CD8-positive, alpha-beta T cell (primary cell): ENCODE measurements at places on chromosomes 1 and 21.

- no peak for DNase-seq
Observed at GRCh38 chr1:158118713-158119402, 61.8 kb upstream of the CD1D start.

DNA sequence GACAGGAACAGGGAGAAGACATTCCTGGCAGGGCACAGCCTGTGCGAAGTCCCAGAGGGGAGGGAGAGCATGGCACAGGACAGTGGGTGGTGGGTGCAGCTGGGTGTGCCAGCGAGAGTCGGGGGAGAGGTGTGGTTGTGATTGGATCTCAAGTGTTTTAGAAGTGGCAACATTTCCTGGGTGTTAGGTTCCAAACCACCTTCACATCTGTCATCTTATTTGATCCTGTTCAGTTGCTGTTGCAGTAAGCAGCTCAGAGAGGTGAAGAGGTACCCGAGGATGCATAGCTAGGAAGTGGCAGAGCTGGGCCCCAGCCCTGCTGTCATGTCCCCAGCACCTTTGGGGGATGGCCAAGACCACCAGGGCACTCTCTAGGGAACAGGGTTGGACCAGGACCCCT is 22.0 kb upstream of the DISP3 start:
- DNase-seq = no peak

DNA sequence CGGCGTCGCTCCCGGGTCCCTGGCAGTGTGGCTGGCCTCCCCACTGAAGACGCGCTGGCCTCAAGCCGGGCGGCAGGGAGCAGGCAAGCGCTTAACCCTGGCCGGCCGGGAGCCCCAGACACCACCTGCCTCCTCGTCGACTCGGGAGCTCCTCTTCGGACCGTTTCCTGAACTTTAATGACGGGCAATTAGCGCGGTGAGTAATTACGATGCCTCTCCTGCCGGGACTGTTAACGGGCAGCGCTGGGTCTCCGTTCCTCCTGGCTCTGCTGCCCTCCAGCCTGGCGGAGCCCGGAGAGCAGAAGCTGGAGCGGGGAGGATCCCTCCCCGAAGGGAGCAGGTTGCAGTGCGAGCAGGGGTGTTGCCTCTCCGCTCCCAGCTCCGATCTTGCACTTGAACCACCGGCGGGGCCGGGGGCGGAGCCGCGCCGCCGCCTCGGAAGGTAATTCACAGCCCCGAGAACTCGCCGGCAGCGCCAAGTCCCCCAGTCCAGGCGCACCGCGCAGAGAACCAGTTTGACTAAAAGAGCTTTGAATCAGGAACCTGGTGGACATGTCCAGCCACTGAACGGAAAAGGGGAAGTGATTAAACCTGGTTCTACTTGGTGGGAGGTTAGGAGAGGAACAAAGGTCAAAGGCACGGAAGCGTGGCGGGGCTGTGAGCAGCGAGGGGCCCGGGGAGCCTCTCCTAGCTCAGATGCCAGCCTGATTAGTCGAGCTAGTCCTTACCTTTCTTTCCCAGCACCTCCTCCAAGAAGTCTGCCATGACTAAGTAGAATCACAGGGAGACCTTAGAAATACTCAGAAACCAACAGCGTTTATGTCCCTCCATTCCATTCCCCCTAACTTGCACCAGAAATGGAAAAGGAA is 18.3 kb upstream of the PLEKHA6 start:
- DNase-seq = peak; percentile 44

- DNase-seq = no peak
Observed at GRCh38 chr1:114112775-114113174, 40.9 kb downstream of the SYT6 start.

GRCh38 chr1:35850716-35851115 is 32.3 kb upstream of the AGO1 start:
- no peak for DNase-seq

- DNase-seq = no peak
Observed at GRCh38 chr1:170547255-170547654, 15.3 kb downstream of the GORAB start.

GRCh38 chr1:150056407-150056806 is 11.2 kb upstream of the VPS45 start:
- DNase-seq = no peak

- no peak for DNase-seq
Observed at GRCh38 chr1:226712742-226713419, 26.2 kb downstream of the ITPKB start.

DNA sequence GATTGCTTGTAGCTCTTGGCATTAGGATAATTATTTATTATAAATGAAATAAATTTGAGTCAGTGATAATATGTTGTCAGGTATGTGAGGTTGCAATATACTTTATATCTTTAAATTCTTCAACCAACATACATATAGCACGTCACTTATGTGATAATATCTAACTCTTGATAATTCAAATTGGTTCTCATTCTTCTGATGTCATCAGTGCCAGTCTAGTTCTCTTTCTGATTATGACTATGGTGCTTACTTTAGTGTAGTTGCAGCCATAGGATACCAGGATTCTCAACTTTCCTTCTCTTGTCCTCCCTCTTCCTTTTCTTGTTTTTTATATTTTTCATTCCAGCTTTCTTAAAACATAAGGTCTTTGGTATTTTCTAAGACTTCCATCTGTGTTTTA is 34.8 kb upstream of the ATP6V1G3 start:
- DNase-seq = no peak

- DNase-seq = no peak
Observed at GRCh38 chr1:1020000-1020404, at the start of gene AGRN. TSS of gene AGRN (plus strand) at chr1:1020120. CDS start at chr1:1020173, 53 bp downstream.

DNA sequence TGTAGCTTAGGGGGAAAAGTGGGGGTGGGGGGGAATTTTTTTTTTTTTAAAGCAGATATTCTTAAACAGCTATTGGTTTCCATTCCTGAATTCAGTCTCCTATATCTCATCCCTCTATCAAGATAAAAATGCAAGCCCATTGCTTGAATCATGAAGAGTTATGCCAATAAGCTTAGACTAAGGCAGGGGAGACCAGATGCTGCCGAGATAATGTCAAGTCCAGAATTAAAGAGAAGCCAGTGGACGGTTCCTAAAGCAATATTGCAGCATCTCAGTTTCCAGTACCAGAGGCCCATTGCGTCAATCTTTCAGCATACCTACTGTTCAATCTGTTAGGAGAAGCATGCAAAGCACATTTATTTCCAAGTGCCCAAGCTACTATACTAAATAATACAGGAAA is 309.4 kb downstream of the BARHL2 start:
- no peak for DNase-seq

DNA sequence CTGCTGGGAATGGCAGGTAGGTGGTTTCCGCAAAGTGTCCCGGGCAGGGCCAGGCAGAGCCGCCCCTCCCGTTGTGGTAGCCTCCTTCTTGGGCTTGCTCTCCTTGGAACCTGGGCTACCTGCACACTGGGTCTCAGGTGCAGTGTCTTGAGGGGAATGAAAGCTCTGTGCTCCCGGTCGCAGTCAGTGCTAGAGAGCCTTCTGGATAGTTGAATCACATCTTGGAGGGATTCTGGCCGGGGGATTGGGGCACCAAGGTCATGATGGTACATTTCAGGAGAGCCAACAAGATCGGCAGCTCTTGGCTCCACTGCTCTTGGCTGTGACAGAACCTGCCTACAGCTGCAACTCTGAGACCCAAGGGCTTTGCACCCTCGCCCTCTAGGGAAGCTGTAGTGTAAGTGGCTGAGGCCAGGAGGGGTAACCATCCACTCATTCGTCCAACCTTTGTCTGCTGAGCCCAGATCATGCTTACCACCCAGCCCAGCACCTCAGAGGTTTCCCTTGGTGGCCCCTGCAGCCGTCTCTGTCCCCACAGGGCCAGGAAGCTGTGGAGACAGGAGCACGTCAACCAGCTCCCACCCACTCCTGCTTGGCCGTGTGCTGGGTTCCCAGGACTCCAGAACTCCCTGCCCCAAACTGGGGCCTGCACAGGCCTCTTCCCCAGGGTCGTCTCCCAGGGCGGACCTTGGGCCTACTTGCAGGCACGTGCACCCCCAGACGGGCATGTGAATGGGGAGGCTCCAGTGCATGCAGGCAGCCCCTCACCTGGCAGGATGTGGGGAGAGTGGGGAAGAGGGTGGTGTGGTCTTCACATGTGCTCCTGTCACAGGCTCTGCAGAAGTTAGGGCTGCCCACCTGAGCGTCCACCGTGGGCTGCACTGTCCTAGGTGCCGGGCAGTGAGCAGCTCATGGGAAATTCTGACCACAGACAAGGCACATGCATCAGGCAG is 40.0 kb downstream of the NTPCR start:
- DNase-seq = no peak

DNA sequence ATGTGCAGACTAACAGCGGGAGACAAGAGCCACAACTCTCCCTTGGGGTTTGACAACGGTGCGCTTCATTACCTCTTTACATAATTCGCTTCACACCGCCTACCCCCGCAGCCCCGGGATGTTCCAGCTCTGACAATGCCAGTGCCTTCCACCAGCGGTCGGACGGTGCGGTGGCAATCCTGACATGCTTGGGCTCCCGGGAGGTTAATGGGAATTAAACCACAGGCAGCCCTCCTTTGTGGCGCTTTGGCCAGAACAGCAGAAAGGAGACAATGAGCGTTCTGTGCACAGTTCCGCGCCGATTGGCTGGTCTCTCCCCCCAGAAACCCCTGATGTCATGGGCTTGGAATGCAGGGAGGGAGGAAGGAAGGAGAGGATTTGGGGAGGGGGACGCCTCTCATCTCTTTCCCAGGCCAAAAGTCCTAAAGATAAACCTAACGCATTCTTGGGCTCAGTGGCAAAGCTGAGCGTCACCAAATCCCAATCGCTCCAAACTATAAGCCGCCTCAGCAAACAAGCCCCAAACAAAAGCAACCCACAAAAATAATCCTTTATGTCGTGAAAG is 1.3 kb downstream of the CNN3 start:
- peak; percentile 12 for DNase-seq

- no peak for DNase-seq
Observed at GRCh38 chr1:202860744-202861419, 28.1 kb downstream of the RABIF start.

- DNase-seq = no peak
Observed at GRCh38 chr1:197287863-197288262, 19.8 kb downstream of the CRB1 start.

DNA sequence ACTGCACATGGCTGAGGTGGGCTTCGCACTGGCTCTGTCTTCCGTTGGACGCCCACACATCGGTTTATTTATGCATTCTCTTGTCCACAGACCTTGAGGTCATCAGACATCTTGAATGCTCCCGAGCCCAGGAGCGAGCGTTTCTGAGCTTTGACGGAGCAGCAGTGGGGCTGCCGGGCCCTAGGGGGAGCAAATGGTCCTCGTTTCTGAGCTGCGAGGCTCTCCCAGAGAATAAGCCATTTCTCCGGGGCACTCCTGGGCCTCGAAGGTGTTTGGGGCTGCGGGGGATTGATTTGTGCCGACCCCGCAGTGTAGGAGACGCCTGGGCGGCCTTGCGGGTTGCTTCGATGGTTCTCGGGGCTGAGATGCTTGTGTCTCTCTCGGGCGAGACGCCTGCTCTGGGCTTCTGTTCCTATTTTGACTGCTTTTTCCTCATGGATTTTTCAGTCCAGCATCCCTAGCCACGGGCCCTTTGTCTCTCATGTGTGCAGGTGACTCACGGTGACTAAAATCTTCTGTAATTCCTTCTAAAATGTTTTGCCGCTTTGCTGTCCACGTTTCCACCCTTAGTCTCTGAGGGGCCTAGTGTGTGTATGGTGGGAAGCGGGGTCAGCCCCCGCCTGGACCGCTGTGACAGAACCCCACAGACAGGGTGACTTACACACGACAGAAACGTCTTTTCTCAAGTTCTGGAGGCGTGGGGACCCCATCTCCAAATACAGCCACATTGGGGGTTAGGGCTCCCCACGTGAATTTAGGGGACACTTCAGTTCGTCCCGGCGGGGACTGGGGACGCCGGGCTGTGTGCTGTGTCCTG is 62.1 kb downstream of the FAAP20 start:
- DNase-seq = no peak

DNA sequence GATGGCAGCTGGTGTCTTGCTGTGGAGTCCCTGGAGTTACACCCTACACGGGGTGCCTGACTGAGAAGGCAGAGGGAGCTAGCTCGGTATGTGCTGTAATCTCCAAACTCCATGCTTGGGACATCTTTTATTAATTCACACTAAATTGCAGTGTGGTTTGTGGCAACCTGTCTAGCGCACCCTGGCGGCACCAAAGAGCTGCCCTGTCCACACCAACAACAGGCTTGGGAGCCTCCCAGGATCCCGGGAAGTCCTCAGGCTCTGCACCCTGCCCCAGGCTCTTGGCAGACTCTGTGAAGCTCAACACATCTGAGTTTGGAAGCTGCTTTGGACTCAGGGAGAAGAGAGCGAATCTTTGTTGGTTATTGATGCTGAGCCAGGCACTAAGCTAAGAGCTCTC is 138.9 kb downstream of the IGSF21 start:
- DNase-seq = no peak

- no peak for DNase-seq
Observed at GRCh38 chr1:4002061-4002521, 102.0 kb upstream of the C1orf174 start.

DNA sequence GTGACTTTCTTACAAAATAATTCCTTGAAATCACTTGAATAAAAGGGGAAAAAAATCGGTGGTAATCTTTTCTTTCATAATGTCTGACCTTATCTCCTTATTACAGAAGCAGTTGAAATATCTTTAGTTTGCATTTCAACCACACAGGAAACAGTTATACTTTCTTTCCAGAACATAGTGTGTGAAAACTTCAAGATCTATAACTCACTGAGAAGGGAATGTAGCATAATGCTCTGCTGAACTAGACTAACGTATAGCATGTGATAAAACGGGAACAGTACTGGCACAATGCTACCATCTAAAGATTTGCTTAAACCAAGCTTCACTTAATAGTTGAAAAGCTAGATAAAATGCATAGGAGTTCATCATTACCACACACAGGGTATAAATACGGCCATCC is 45.0 kb downstream of the VAV3 start:
- no peak for DNase-seq

GRCh38 chr1:159823406-159823805 is 3.3 kb upstream of the SLAMF8 start:
- DNase-seq = no peak

- DNase-seq = no peak
Observed at GRCh38 chr1:222784371-222784770, 30.5 kb upstream of the DISP1 start.

- DNase-seq = no peak
Observed at GRCh38 chr1:68365709-68366382, 83.9 kb downstream of the RPE65 start.

- peak; percentile 53 for DNase-seq
Observed at GRCh38 chr1:86741947-86742572, 37.7 kb downstream of the SH3GLB1 start.

- no peak for DNase-seq
Observed at GRCh38 chr1:77016386-77016985, 149.2 kb downstream of the ST6GALNAC5 start.

- no peak for DNase-seq
Observed at GRCh38 chr21:35467566-35467965, 418.5 kb upstream of the RUNX1 start.
